ENCODE measurements at places on chromosomes 2 and 18. TPM values are rescaled to one million over a fixed set of nuclear protein-coding genes. Genes with fewer than 3 reads are reported as not detected.

- no peaks in the 10 kb centered on the region for H3K4me1 ChIP-seq
- no peak overlapping the region for H3K27ac ChIP-seq
- H3K36me3 ChIP-seq: no peaks in the 10 kb centered on the region
- H3K27me3 ChIP-seq: no peaks in the 10 kb centered on the region
- no peak overlapping the region for H3K4me3 ChIP-seq
Measured at GRCh38 chr2:213119061-213119809, 32.2 kb downstream of the IKZF2 start.

DNA sequence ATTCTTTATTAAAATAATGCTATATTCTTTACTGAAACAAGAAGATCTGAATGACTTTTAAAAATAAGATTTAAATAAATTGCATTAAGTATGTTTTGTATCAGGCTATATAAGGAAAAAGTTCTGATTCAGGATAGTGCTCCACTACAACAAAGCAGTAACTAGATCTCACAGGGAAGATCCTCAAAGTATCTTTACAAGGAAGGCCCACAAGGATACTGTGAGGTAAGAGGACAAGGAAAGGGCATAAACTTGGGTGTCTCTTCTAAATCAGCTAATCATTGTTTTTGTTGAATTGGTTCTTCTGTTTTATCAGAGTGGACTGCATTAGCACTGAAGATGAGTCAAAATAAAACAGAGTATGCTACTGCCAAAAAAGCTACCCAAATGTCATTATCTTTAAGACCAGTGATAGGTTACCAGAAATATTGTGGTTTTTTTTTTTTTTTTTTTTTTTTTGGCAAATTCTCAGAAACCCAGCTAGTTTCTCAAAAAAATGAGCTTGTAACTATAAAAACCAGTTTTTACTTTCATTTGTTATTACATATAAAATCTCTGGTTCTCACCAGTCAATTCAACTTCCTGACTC lies 160.9 kb downstream of the BAZ2B start:
- no peaks in the 10 kb centered on the region for H3K4me1 ChIP-seq
- H3K27me3 ChIP-seq: no peaks in the 10 kb centered on the region
- H3K27ac ChIP-seq: no peak overlapping the region
- no peaks in the 10 kb centered on the region for H3K36me3 ChIP-seq

TCF7L1 gene
- 35.7 TPM for total RNA-seq

NHEJ1 gene
- 6.8 TPM for total RNA-seq

- H3K4me1 ChIP-seq: no peaks in the 10 kb centered on the region
- H3K27ac ChIP-seq: no peak overlapping the region
- no peaks in the 10 kb centered on the region for H3K36me3 ChIP-seq
Measured at GRCh38 chr2:120769787-120770120, 34.1 kb downstream of the GLI2 start.

DSG4 gene
- not detected for total RNA-seq

DNA sequence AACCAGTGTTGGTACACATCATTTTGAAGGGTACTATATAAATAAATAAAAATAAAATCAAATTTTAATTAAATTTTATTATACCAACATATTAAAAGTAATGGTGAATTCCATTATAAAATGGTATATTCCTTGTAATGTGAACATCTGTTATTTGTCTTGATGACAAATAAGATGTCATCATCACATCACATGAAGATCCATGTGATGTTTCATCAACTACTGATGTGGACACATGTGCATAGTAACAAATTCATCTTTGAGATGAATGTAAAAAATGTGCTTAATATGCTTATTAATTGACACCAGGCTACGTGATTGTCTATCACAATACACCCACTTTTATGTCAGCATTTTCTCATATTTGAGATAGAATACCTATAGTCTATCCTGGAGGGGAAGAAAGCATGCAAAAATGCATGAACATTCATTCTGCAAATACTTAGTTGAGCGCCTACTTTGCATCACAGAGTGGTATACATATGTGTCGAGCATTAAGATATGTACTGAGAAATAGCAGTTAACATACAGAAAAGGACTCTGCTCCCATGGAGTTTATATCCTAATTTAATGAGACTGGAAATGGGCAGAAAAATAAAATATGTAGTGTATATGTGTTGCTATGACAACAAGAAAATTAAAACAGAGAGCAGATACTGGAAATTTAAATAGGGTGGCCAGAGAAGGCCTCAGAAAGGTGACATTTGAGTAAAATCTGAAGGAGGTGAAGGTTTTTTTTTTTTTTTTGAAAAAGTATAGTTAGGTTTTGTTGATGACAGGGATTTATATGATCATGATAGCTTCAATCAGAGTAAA lies 281.1 kb downstream of the ARHGAP15 start:
- no peaks in the 10 kb centered on the region for H3K36me3 ChIP-seq
- no peak overlapping the region for H3K27ac ChIP-seq
- H3K4me1 ChIP-seq: no peaks in the 10 kb centered on the region
- no peak overlapping the region for H3K4me3 ChIP-seq
